Thymus (tissue), 14 donors: ENCODE measurements at places on chromosomes 7 and 10.

- no peak for DNase-seq
Observed at GRCh38 chr7:47622586-47622945, 40.7 kb upstream of the TNS3 start.

DNA sequence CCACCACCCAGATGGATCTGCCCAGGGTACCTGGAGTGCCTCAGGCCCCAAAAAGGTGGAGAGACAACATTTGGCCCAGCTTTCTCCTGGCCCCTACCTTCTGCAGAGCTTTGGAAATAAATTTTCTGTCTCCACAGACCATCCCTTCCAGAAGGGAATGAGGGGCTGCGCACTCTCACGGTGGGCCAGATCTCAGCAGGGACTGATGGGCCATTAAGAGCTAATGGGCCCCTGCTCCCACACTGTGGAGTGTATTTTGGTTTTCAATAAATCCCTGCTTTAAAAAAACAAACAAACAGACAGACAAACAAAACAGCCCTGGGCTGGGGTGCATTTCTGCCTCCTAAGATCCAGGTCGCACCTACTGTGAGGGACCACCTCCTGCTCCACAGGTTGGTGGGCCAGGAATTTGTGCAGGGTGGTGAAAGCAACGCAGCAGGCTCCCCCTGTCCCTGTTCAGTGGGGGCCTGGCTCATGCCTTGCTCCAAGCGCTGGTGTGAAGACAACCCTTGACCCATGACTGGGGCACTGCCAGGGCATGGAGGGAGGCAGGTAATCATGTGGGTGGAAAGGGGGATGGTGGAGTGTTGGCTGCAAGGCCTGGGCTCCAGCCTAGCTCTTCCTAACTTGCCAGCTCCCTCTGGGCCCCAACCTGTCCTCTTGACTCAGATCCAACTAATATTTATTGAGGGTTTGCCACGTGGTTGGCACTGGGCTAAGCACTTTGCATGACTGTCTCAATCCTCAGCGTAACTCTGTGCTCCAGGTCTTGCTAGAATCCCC is 88.5 kb downstream of the COL13A1 start:
- DNase-seq, result no peak

- DNase-seq, result no peak
Observed at GRCh38 chr10:93225938-93226337, 152.2 kb downstream of the CYP26A1 start.

DNA sequence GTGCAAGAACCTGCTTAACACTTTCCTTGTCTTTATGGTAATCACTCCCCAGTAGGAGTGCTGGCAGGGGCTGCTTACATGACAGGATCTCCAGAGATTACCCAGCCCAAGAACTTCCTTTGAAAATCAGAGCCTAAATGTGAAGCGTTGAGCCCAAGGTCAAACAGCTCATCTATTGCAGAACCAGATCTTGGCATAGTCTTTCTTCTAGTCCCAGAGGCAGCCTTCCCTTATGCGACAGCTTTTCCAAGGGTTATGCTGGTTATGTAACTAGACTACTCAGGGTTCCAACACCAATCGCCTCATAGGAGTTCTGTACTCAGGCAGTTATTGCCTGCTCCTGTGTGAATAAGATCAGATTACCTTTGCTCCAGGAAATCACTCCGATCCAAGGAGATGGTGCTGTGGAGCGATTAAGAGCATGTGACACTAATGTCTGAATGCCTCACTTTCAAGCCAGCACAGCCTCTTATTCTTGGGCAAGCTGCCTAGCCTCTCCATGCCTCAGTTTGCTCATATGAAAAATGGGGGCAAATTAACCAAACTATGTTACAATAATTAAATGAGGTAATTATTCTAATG is 8.4 kb upstream of the LGI1 start:
- DNase-seq, result no peak

- no peak for DNase-seq
Observed at GRCh38 chr7:139044813-139045794, 9.3 kb upstream of the ZC3HAV1L start.

DNA sequence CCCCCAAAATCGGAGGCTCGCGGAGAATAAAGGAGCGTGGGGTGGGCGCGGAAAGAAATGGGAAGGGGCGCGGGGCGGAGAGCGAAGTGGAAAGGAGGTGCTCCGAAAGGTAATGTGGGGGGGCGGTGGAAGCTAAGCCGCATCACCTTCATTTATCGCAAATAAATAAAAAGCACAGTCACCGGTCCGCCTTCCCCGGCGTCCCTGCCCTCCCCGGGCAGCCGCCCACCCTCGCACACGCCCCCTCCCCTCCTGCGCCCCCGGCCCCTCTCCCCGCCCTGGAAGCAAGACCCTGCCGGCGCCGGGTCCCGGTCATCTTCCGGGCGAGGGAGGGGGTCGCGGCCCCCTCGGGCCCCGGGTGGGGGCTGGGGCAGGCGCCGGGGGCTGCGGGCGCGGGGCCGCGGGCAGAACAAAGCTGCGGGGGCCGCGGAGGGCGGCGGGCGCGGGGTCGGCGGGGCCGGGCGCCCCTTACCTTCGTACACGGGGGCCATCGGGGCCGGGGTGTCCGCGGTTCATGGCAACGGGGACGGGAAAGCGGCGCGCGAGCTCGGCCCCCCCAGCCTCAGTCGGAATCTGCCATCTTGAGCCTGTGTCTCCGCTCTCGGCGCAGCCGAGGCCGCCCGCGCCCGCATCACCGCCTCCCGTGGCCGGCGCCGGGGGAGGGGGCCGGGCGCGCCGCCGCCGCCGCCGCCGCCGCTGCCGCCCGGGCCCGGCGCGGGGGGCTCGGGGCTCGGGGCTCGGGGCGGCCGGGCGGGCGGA is 486 bp downstream of the HIPK2 start:
- DNase-seq, result peak; percentile 44

GRCh38 chr7:46606761-46607160 is 685.7 kb upstream of the IGFBP3 start:
- DNase-seq, result no peak

DNA sequence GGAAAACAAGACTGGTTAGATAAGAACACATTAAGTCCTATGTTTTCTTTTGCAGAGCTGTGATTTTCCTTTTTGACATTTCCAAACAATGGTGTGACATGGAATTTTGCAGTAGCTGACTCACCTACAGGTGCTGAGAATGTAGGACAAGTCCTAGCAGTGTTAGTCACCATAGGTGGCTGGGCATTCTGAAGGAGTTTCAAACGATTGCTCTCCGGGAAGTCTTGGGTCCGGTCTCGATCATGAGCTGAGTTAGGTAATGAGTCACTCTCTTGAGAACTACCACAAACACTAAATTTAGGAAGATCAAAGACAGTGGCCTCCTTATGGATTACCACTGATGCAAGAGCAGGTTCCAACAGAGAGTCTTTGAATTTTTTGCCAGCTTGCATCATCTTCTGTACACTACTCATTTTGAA is 3.6 kb downstream of the FIGNL1 start:
- DNase-seq, result no peak

GRCh38 chr10:69863580-69863979 is 61.9 kb downstream of the COL13A1 start:
- DNase-seq, result no peak

- no peak for DNase-seq
Observed at GRCh38 chr10:62225362-62225761, 43.3 kb downstream of the RTKN2 start.

- no peak for DNase-seq
Observed at GRCh38 chr10:125848371-125848770, 25.0 kb downstream of the BCCIP start.

GRCh38 chr7:157111311-157111710 is 27.4 kb upstream of the UBE3C start:
- DNase-seq, result no peak

DNA sequence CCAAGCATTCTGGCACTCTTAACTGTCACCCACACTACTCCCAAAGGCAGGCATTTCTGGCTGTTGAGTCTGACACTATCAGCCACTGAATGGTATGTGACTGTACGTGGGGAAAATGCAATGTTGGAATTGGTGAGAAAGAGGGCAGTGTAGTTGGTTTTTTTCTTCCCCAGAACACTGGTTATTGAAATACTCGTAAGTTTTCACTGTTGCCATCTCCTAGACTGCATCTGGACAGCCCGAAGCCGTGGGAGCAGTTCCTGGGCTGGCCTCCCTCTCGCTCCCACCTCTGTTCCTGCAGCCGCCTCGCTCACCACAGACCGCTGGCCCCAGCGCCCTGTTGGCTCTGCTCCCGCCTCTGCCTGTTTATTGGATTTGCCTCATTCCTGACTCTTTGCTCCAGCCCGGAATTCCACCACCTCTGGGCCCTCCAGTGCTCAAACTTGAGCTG is 5.7 kb downstream of the PLCE1 start:
- DNase-seq, result no peak

GRCh38 chr7:48471196-48471595 is 299.9 kb downstream of the ABCA13 start:
- no peak for DNase-seq

DNA sequence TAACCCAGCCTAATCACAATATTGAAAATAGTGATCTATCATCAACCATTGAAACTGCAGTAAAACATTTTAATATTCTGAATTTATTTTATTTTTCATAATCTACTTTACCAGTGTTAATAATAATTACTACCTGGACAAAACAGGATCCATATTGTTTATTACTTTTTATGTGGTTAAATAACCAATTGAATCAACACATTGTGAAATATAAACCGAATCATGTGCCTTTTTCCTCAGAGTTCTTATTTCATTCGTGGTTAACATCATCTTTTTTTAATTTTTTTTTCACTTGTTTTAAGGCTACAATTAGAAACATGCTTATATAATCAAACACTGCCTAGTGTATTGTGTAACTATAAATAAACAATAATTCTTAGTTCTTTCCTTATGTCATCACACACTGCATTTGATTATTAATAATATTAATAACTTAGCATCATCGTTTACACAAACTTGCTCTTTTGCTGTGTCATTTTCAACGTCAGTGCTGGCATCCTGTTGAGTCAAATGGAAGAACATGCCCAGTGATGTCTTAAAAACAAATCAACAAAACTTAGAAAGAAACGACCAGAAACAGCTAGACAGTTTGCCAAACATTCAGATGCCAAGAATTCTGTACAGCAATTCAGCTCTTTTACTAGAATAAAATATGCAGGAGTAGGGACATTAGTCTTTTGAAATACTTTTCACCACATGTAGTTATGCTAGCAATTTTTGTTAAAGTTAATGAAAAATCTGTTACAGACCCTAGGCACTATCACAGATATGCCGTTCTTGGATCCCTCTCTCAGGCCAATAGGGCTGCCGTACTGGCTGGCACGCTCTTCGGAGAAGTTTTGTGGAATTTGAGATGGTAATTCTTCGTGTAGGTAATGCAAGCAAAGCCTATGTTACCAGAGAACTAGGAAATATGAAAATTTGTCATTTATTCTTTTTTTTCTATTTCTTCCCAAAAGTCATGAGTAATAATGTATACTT is 330.4 kb upstream of the SEMA3A start:
- DNase-seq, result no peak

- no peak for DNase-seq
Observed at GRCh38 chr7:151924508-151924907, 31.7 kb upstream of the GALNTL5 start.

GRCh38 chr7:103120362-103120761 is 28.5 kb downstream of the NAPEPLD start:
- DNase-seq, result no peak

DNA sequence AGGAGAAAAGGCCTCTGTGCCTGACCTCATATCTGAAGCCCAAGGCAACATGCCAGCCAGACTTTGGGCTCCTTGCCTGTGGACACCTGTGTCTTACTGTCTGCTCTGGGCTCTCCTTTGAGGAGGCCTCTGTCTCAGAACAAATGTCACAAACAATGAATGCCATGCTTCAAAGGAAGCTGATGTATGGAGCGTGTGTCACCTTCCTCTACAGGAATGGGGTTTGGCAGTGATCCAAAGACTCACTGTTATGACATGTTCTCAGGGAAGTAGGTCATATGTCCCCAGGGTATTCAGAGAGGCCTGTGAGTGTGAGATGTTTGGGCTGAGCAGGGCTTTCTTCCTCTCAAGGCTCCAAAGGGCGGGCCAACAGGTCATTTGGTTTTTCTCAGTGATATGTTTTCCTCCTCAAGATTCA is 38.4 kb downstream of the PTPRE start:
- DNase-seq, result no peak

DNA sequence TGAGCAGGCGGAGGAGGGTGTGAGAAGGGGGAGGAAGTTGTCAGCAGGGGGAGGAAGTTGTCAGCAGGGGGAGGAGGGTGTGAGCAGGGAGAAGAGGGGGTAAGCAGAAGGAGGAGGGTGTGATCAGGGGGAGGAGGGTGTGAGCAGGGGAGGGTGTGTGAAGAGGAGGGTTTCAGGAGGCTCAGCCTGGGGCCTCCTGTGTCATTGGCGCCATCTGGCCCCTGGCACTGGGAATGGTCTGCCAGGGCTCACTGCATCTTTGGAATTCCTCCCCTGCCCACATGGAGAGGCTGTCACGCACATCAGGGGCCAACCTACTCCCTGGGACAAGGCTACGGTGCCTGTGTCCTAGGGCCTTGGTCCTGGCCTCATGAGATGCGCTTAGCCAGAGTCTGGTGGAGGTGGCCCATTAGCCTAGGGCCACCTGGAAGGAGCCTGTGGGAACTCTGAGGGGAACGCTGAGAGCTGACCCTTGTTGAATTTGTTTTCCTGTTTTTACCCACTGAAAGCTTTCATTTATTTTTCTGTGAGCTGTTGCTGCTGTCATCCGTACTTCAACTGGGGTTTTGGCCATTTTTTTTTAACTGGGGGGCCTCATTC is 18.0 kb downstream of the CAMK2B start:
- DNase-seq, result no peak

GRCh38 chr10:119211176-119211575 is 3.8 kb downstream of the GRK5 start:
- DNase-seq, result no peak

DNA sequence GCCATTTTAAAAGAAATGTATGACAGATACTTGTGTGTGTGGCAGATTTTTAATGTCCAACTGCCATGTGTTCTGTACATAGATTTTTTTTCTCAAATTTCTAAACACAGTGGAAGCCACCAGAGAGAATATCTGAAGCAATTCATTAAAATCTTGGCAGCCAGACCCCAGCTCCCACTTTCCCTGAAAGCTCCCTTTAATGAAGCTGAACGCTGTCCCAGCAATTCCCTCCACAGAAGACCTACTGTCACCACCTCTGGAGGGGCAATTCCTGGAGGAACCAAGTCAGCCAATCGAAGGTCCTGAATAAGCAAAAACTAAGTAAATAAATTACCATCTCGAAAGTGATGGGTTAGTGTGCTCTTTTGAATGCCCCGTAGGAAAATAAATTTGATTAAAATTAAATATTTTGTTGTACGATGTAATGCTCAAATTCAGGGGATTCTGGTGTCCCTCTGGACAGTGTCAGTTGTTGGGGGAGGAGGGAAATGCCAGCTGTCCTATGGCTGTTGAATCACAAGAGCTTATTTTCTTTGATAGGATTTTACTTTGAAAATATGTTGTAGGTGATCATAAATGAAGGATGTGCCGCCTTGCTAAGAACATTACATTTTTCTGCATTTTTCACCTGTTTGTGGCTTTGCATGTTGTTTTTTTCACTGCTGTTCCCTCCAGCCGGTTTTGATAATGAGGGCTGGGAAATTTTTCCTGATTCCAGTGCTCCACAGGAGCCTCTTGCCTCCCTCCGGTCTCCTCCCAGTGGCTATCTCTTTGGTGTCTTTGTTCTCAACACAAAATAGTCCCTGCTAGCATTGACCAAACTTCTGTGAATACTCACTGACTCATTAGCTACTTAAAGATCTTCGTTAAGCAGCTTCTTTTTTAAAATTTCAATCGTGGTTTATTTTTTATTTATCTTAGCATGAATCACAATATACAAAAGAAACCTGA is 9.2 kb upstream of the GSAP start:
- no peak for DNase-seq
